ENCODE measurements at places on chromosomes 5 and 9.

GRCh38 chr9:76267284-76267652 lies 127.0 kb downstream of the RFK start:
- DNase-seq, result no peak

GRCh38 chr5:170137694-170138214 lies 32.1 kb downstream of the FOXI1 start:
- DNase-seq, result no peak

DNA sequence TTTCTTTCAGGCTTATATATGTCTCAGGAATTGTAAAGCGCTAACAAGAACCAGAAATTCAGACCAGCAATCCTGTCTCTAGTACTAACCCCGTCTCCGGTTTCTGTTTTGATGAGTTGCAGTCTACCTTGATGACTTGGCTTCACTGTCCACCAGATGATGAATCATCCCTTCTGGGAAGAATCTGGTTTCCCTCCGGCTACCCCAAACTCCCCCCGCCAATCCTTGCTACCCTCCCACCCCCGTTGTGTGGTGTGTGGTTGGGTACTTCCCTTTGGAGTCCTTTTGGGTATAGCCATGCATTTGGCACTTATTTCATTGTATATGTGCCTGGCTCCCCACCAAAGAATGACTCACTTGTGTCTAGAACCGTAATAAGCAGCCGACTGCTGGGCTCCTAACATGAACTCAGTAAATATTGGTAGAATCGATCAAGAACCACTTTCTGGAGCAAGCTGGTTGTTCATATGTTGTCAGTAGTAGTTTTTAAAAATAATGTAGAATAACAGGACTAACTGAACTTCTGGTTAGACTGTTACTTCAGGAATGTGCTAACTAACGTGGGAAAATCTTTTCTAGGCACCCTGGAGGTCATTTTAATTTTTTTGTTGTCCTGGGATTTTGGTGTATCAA lies 8.3 kb upstream of the TGFBI start:
- no peak for DNase-seq

GRCh38 chr5:113965225-113965624 lies 396.6 kb upstream of the KCNN2 start:
- no peak for DNase-seq

DNA sequence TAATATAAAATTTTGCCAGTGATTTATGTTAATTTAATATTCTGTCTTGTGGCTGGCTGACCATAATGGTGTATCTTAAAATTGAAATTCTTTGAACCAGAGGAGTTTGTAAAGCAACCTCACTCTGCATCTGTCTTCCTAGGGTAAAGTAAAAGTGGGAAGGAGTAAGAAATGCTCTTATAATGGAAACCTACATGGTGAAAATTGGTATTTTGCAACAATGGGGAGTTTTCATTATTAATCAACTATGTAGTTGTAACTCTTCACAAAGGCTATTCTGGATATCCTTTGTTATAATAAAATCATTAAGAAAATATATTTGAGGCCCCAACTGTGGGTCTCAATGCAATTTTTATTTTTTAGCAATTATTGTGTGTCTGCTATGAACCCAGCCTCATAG lies 44.2 kb downstream of the SNX30 start:
- no peak for DNase-seq

GRCh38 chr5:122470365-122470764 lies 158.3 kb downstream of the SNCAIP start:
- no peak for DNase-seq

DNA sequence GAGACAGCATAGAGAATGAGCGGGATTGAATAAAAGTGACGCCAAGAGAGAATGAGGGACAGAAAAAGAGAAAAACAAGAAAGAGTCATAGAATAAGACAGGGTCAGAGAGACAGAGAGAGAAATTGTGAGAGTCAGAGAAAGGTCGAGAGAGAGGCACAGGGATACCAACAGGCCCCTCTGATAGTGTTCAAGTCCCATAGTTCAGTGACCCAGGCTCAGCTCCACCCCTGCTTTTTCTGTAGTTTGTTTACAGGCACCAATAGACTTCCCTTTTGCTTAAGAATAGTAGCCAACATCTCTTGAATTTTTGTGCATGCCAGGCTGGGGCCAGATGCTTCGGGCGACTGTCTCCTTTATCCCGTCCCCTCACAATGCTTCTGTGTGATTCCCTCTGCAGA lies 62.5 kb downstream of the ARHGEF37 start:
- DNase-seq, result no peak

GRCh38 chr5:81774374-81774773 lies 23.5 kb upstream of the SSBP2 start:
- no peak for DNase-seq

DNA sequence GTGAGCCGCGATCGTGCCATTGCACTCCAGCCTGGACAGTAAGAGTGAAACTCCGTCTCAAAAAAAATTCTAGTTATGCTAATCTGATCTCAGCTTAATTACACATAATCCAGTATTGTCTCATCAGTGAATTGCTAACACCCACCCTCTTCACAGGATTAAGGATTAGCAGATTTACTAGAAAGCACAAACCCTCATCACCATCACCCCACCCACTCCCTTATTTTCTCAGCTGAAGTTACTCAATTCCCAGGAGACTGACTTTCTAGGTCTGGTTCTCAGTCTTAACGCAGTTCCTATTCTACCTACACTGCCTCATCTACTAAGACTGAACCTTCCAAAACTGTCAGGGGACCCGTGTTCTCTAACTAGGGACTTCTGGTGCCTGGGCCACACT lies 9.0 kb downstream of the TOR1B start:
- no peak for DNase-seq

DNA sequence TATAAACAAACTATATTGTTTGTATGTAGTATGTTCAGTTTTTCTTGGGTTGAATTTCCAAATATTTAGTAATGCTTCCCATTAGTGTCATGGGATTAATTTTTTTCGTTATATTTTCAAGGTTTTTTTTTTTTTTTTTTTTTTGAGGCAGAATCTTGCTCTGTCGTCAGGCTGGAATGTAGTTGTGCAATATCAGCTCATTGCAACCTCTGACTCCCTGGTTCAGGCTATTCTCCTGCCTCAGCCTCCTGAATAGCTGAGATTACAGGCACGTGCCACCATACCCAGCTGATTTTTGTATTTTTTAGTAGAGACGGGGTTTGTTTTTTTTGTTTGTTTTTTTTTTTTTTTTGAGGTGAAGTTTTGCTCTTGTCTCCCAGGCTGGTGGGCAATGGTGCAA lies 10.6 kb downstream of the DDX46 start:
- no peak for DNase-seq

GRCh38 chr5:145922059-145922458 lies 14.3 kb upstream of the SH3RF2 start:
- no peak for DNase-seq

DNA sequence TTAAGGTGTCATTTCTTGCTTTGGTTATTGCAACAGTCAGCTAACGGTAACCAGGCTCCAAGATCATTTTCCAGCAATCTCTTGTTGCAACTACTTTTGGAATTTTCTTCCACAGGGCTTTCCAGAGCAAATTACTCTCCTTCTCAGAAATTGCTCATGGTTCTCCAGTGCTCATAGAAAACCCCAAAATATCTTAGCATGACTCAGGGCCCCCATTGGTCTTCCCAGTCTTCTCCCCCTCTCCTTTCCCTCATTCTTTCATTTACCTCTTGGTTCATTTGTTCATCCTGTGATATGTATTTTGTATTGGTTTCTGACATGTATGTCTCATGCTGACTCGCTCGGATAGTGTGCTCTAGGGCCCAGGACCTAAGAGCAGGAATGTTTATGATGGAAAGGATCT lies 35.6 kb downstream of the WWC1 start:
- no peak for DNase-seq

GRCh38 chr9:2934241-2934650 lies 90.4 kb upstream of the PUM3 start:
- DNase-seq, result no peak

- DNase-seq, result no peak
These were observed 204.5 kb downstream of the BRINP1 start for GRCh38 chr9:119164716-119165115.

GRCh38 chr9:125507226-125507625 lies 199.8 kb downstream of the MAPKAP1 start:
- no peak for DNase-seq

- no peak for DNase-seq
These were observed 70.3 kb upstream of the EQTN start for GRCh38 chr9:27367175-27367798.

DNA sequence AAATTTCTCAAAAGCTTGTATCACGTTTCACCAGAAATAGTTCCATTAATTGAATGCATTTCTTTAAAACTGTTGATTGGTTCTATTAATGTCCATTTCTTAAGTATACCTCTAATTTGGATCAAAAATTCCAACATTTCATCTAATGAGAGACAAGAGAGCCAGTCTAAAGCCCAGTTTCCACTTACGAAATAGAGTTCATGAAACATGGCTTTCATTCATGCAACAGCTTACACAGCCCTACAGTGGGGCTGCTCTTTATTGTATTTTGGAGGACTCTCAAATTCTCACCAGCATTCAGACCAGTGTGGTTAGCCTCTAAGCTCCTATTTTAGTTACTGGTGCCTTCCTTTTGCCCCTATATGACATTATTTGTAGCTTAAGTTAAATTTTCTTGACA lies 566.9 kb upstream of the RGMB start:
- DNase-seq, result no peak

GRCh38 chr5:14879937-14880589 lies 8.5 kb upstream of the ANKH start:
- no peak for DNase-seq

GRCh38 chr5:68015381-68016302 lies 199.9 kb upstream of the PIK3R1 start:
- DNase-seq, result no peak

DNA sequence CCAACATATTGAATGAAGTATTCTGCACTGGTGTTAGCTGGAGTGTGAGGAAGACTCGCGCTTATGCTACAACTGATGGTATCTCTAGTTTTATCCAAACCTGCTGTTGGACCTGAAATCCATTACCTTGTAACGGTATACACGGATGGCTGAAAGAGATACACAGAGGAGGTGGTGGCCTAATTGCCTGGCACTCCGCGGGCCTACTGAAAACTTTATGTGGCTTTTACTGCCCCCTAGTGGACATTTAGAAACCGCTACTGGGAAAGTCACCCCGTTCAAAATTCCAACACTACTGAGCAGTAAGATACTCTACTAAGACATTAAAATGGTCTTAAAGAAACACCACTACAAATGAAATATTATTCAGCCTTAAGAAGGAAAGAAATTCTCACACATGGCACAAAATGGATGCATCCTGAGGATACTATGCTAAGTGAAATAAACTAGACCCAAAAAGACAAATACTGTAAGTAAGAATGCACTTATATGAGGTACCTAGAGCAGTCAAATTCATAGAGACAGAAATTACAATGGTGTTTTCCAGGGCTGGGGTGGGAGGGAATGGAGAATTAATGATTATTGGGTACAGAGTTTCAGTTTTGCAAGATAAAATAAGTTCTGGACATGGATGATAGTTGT lies 100.4 kb downstream of the TTLL11 start:
- DNase-seq, result peak; percentile 57

DNA sequence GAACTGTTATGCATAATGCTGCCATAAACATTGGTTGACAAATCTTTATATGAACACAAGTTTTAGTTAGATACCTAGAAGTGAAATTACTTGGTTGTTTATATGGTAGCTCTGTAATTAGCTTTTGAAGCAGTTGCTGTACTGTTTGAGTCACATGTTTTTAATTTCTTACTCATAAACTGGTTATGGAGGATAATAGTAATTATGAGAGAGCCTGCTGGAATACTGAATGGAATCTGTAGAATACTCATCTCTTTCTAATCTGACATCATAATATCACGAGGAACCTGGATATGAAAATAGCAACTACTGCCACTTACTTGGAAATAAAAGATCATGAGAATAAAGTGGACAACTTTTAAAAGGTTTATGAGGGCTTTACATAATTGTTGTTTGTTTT lies 509.2 kb downstream of the CETN3 start:
- DNase-seq, result no peak

DNA sequence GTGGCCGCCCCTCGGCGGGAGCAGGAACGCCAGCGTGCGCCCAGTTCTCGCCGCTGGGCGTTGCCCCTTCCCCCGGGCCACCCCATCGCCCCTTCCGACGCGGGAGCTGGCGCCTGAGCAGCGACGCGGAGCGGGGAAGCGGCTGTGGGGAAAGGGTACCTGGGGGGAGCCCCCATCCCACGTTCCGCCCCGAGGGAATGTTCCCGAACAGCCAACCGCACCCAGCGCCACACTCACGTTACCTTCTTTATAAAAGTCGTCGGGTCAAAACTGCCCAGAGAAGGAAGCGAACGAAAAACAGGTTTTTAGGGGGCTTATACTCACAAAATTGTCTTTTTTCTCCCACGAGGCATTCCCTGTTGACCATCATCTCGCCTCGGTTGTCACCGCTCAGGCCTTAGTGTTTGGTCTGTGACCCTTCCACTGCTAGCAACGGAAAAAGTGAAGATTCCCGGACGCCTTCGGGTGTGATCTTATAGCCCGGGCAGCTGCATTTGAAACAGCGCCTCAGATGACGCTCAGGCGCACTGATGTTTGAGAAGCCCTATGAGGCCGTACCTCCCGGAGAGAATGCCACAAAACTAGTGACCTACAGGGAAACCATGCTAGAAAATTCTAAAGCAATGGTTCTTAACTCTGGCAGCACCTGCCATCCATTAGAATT lies 475 bp upstream of the GOLM1 start:
- peak; percentile 18 for DNase-seq

DNA sequence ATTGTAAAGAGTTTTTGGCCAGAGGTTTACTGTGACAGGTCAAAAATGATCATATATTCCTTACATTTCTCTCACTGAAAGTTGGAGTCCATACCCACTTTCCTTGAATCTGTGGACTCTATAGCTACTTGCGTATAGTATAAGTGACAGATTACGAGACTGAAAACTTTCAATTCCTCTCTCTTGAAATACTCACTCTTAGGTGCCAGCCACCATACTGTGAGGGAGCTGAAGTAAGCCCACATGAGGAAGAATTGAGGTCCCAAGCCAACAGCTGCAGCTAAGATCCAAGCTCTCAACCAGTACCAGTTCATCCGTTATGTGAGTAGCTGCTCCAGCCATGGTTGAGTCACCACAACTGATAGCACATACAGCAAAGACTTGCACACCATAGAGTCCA lies 128.1 kb upstream of the FAM174A start:
- DNase-seq, result no peak

DNA sequence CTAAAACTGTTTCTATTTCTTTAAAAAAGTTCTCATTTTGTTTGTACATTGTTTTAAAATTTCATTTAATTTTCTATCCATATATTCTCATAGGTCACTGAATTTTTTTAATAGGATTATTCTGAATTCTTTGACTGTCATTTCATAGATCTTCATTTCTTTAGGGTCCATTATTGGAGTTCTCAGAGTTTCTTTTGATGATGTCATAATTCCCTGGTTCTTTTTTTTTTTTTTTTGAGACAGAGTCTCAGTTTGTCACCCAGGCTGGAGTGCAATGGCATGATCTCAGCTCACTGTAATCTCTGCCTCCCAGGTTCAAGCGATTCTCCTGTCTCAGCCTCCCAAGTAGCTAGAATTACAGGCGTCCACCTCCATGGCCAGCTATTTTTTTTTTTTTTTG lies 89.9 kb downstream of the DMRT2 start:
- no peak for DNase-seq

- no peak for DNase-seq
These were observed 21.5 kb upstream of the RNF20 start for GRCh38 chr9:101512116-101512515.

GRCh38 chr5:55865831-55866230 lies 14.7 kb downstream of the IL31RA start:
- no peak for DNase-seq
